Thoracic aorta (tissue), 2 donors: ENCODE measurements at places on chromosomes 1 and 21.
A peak's percentile ranks its signal among the peaks of the same experiment; 100 is the strongest.

DNA sequence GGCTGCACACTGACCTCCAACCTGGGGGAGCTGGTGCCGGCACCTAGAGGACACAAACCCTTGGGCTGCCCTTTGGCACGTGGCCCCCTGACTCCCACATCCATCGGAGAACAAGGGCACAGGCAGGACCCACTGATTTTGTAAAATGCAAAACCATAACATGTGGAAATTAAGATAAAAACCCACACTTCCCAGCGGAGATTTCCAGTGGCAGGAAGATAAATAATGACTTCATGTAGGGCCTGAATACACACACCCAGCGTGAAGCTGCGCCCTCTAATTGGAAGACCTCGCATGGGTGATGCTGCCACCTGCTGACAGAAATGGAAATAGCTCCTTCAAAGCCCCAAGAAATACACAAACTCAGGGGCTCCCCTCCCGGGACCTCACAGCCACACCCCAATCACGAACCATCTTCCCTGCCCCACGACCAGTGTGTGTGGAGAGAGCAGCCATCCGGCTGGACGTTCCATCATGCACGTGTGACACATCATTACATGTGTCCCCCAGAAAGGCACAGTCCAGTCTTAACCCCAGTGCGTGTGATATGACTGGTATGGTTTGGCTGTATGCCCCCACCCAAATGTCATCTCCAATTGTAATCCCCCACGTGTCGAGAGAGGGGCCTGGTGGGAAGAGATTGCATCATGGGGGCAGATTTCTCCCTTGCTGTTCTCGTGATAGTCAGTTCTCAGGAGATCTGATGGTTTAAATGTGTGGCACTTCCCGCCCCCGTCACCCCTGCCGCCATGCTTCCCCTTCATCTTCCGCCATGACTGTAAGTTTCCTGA, 5.7 kb upstream of the TPRG1L start:
- H3K27me3 ChIP-seq, result no peaks in the 10 kb centered on the region
- H3K4me1 ChIP-seq, result peaks cover 16% of the 10 kb centered on the region

DNA sequence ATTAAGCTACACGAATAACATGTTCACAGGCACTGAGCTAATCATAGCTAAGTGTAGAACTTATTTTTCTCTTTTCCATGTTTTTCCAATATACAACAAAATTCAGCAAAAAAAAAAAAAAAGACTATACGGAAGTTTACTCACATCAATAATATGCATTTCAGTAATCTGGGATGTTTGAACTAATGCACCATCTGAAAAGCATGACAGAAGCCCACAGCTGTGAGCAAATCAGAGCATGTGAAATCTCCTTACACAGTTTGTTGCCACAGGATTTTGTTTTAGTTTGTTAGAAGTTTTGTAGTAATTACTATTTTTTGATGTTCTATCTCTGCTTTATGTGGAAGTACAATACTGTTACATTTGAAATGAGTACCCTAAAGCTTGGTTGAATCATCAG, 1051.7 kb downstream of the TTLL7 start:
- no peak for DNase-seq
- H3K4me3 ChIP-seq, result no peak overlapping the region
- H3K36me3 ChIP-seq, result no peaks in the 10 kb centered on the region
- H3K27me3 ChIP-seq, result no peaks in the 10 kb centered on the region
- H3K27ac ChIP-seq, result no peak overlapping the region

DNA sequence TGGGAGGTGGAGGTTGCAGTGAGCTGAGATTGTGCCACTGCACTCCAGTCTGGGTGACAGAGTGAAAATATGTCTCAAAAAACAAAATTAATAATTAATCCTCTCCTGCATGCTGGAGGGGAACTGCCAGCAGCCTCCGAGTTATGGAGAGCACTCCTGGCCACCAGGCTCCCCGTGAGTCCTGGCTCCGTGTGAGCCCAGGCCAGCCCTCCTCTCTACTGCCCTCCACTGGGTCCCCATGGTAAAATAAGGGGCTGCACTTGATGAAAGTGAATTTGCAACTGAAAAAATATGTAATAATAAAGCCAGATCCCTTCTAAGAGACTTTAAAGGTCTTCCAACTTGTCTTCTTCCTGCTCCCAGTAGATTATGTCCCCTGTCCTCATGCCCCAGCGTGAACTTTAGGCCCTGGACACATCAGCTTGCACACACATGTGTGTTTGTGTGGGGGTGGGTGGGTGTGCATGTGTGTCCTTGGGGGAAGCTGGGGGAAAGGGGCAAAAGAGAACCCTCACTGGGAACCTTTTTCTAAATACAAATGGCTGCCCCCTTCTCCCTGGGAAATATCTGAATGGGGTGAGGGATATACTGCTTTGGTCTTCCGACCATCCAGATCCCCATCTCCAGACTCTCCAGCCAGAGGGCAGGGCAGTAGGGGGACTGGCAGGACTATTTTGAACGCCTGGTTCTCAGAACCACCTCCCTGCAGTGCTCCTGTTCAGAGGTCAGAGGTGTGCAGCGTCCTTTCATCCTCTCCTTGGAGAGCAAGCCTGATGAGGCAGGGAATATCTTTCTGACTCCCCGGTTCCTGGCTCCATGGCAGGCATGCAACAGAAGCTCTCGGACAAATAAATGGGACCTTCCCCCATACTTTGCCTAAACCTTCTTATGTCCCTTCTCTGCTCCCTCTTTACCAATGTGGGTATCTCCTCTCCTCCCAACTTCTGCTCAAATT, 26.2 kb downstream of the NEK2 start:
- DNase-seq, result no peak
- H3K4me1 ChIP-seq, result peaks cover 15% of the 10 kb centered on the region
- no peak overlapping the region for H3K27ac ChIP-seq
- H3K4me3 ChIP-seq, result no peak overlapping the region
- H3K36me3 ChIP-seq, result no peaks in the 10 kb centered on the region
- H3K27me3 ChIP-seq, result no peaks in the 10 kb centered on the region

GRCh38 chr1:32910319-32910718, 9.1 kb upstream of the TMEM54 start:
- no peak overlapping the region for H3K4me3 ChIP-seq
- no peaks in the 10 kb centered on the region for H3K4me1 ChIP-seq
- H3K36me3 ChIP-seq, result no peaks in the 10 kb centered on the region
- H3K27me3 ChIP-seq, result no peaks in the 10 kb centered on the region
- no peak for DNase-seq
- no peak overlapping the region for H3K27ac ChIP-seq

- H3K27ac ChIP-seq, result no peak overlapping the region
- H3K4me1 ChIP-seq, result no peaks in the 10 kb centered on the region
- DNase-seq, result no peak
- H3K36me3 ChIP-seq, result no peaks in the 10 kb centered on the region
- H3K4me3 ChIP-seq, result no peak overlapping the region
Observed at GRCh38 chr1:57803586-57803985, 379.7 kb upstream of the DAB1 start.

DNA sequence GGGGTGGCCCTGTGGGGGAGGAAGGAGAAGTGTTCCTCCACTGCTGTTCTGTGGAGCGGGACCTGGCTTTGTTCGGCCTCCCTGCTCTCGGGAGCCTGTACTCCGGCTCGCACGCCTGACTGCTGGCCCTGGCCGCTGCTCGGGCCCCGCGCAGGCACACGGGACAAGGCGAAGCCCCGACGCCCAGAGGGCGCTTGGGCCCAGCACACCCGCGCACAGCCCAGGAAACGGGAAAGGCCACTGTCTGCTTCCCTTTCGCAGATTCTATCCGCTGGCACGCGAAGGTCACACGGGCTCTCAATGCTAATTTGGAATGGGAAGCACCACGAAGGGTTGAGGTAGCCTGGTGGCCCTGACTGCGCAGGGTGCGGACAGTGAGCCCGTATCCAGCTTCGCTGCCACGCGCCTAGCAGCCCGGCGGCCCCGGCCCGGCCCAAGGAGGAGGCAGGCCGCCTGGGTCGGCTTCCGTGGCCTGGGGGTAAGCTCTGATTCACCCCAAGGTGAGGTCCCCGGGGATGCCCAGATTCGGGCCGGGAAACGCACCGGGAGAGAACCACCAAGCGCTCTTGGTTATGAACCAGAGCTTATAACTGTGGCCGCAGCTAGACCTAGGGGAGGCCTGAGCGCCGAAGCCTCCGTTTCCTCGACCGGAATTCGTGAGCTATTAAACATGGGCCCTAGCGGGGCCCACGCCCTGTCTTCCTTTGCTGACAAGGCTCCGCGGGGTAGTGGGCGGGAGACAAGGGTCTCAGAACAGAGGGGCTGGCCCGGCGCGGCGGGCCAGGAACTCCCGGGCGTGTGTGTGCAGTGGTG, 19.7 kb upstream of the TBX15 start:
- H3K4me1 ChIP-seq, result peaks cover 17% of the 10 kb centered on the region
- H3K36me3 ChIP-seq, result no peaks in the 10 kb centered on the region
- no peak overlapping the region for H3K27ac ChIP-seq
- H3K4me3 ChIP-seq, result peak overlapping the region; percentile 65
- DNase-seq, result no peak
- peaks cover 10% of the 10 kb centered on the region for H3K27me3 ChIP-seq

- H3K27me3 ChIP-seq, result no peaks in the 10 kb centered on the region
- H3K4me1 ChIP-seq, result peaks cover 28% of the 10 kb centered on the region
- H3K36me3 ChIP-seq, result no peaks in the 10 kb centered on the region
- H3K27ac ChIP-seq, result peak overlapping the region; percentile 8
- no peak for DNase-seq
Observed at GRCh38 chr21:44303490-44303981, 3.7 kb downstream of the PFKL start.

GRCh38 chr1:159239551-159240220, 35.0 kb downstream of the ACKR1 start:
- H3K36me3 ChIP-seq, result no peaks in the 10 kb centered on the region
- H3K27ac ChIP-seq, result no peak overlapping the region
- H3K4me1 ChIP-seq, result no peaks in the 10 kb centered on the region
- DNase-seq, result no peak

- no peak overlapping the region for H3K27ac ChIP-seq
- no peak for DNase-seq
- H3K36me3 ChIP-seq, result no peaks in the 10 kb centered on the region
- no peaks in the 10 kb centered on the region for H3K27me3 ChIP-seq
- no peaks in the 10 kb centered on the region for H3K4me1 ChIP-seq
Observed at GRCh38 chr1:157497284-157497683, 55.0 kb downstream of the FCRL5 start.

GRCh38 chr1:193185901-193186731, at the start of gene B3GALT2:
Gene B3GALT2 (minus strand): TSS chr1:193186613. CDS start chr1:193181562, 5,051 bp downstream.
- H3K4me3 ChIP-seq, result peak within 1 kb of the TSS; percentile 59
- H3K27ac ChIP-seq, result peak within 1 kb of the TSS; percentile 14
- peaks cover 56% of the 10 kb centered on the region for H3K4me1 ChIP-seq
- DNase-seq, result no peak
- H3K27me3 ChIP-seq, result no peaks in the 10 kb centered on the region

DNA sequence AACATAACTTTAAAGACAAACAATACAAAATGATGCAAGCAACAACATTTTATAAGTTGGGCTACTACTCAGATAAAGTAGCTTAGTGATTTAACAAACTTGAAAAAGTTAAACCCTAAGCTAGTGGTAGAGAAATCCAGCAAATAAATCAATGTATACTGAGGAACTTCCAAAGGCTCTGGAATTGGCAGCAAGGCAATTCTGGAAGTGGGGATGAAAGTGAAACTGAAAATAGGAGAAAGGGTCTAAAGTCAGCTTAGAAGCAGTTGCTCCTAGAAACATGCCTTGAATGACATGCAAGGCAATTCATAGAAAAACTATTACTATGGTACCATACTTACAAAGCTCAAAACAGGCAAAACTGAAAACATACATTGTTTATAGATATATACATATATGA, 90.0 kb upstream of the CAMK1G start:
- H3K4me3 ChIP-seq, result no peak overlapping the region
- H3K27me3 ChIP-seq, result no peaks in the 10 kb centered on the region
- no peak overlapping the region for H3K27ac ChIP-seq
- no peaks in the 10 kb centered on the region for H3K4me1 ChIP-seq
- no peaks in the 10 kb centered on the region for H3K36me3 ChIP-seq

- H3K36me3 ChIP-seq, result no peaks in the 10 kb centered on the region
- no peaks in the 10 kb centered on the region for H3K27me3 ChIP-seq
- no peak for DNase-seq
- H3K4me1 ChIP-seq, result no peaks in the 10 kb centered on the region
- no peak overlapping the region for H3K4me3 ChIP-seq
Observed at GRCh38 chr1:104132382-104132973, 382.8 kb downstream of the AMY1C start.

DNA sequence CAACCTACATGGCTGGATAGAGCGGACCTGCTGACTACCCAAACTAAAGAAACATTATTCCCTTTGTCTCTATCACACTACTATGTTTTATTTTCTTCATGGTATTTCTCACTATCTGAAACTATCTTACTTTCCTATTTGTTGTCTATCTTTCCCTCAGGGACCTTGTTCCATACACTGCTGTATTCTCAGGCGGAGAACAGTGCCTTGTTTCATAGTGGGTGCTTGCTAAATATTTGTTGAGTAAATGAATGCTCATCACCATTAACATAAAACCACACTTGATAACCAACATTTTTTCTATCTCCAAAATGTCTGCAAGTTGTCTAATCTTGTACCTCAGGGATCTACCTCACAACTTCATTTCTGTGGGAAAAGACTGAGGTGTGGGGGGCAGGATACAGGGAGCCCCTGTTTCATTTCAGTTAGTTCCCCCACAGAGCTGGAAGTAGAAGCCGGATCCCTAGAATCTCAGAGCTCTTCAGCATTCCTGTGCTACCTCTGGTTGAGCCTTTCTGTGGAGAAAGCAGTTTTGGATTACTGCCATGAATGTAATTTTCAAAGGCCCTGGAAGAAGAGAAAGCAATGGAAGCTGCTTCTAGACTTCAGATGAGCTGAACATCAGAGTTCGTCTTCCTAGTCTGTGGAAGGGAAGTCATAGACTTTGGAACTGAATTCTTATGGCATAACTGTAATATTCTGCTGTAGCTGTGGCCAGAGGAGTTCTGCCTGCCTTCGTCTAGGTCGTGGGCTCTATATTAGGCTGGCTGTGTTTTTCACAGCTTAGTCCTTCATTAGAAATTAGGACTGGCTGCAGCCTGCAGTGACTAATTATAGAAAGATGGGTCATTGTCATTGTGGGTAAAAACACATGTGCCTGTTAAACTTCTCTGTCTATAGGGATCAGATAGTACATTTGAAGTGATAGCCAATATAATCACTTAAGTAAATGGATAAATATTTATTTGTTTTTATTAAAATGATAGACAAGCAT, 293.2 kb upstream of the SGIP1 start:
- no peaks in the 10 kb centered on the region for H3K36me3 ChIP-seq
- H3K27me3 ChIP-seq, result no peaks in the 10 kb centered on the region
- no peaks in the 10 kb centered on the region for H3K4me1 ChIP-seq
- H3K27ac ChIP-seq, result no peak overlapping the region

GRCh38 chr1:112911506-112912220, 44.3 kb downstream of the SLC16A1 start:
- H3K36me3 ChIP-seq, result no peaks in the 10 kb centered on the region
- peaks cover under 1% of the 10 kb centered on the region for H3K4me1 ChIP-seq
- no peaks in the 10 kb centered on the region for H3K27me3 ChIP-seq
- H3K27ac ChIP-seq, result no peak overlapping the region
- H3K4me3 ChIP-seq, result no peak overlapping the region

GRCh38 chr21:33836408-33836807, 79.2 kb downstream of the ATP5PO start:
- no peak overlapping the region for H3K27ac ChIP-seq
- H3K27me3 ChIP-seq, result no peaks in the 10 kb centered on the region
- H3K4me1 ChIP-seq, result peaks cover 15% of the 10 kb centered on the region
- no peak for DNase-seq
- H3K4me3 ChIP-seq, result no peak overlapping the region

GRCh38 chr1:89277725-89278124, 5.1 kb upstream of the GBP5 start:
- no peaks in the 10 kb centered on the region for H3K27me3 ChIP-seq
- H3K4me3 ChIP-seq, result no peak overlapping the region
- peaks cover 3% of the 10 kb centered on the region for H3K4me1 ChIP-seq
- no peak for DNase-seq
- no peaks in the 10 kb centered on the region for H3K36me3 ChIP-seq
- H3K27ac ChIP-seq, result no peak overlapping the region

GRCh38 chr1:185473186-185473585, 156.1 kb upstream of the IVNS1ABP start:
- H3K4me3 ChIP-seq, result no peak overlapping the region
- H3K27ac ChIP-seq, result no peak overlapping the region
- H3K4me1 ChIP-seq, result no peaks in the 10 kb centered on the region
- no peak for DNase-seq
- H3K36me3 ChIP-seq, result no peaks in the 10 kb centered on the region
